ENCODE measurements at places on chromosomes 7 and 10. TPM values are rescaled to one million over a fixed set of nuclear protein-coding genes. Genes with fewer than 3 reads are reported as not detected.
A peak's percentile ranks its signal among the peaks of the same experiment; 100 is the strongest.

The NPC1L1 gene
- not detected for total RNA-seq

GRCh38 chr10:75283078-75283670 is 47.4 kb upstream of the COMTD1 start:
- DNase-seq = no peak

DNA sequence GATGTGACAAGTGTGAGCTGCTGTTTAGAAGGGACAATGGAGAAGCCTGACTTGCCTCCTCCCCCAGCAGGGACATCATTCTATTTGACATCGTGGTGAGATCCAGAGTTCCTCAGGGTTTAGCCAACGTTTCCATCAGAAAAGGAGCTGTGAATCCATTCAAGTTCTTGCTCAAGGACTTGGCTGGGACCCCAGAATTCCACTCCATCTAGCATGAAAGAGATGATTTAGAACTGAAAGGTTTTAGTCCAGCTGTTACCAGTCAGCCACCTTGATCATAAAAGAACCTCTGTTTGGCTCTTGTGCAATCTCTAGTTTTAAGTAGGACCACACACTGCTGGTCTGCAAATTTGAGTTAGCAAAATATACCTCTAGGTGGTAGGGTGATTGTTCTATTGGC is 337.6 kb downstream of the FRMD4A start:
- DNase-seq = no peak

DNA sequence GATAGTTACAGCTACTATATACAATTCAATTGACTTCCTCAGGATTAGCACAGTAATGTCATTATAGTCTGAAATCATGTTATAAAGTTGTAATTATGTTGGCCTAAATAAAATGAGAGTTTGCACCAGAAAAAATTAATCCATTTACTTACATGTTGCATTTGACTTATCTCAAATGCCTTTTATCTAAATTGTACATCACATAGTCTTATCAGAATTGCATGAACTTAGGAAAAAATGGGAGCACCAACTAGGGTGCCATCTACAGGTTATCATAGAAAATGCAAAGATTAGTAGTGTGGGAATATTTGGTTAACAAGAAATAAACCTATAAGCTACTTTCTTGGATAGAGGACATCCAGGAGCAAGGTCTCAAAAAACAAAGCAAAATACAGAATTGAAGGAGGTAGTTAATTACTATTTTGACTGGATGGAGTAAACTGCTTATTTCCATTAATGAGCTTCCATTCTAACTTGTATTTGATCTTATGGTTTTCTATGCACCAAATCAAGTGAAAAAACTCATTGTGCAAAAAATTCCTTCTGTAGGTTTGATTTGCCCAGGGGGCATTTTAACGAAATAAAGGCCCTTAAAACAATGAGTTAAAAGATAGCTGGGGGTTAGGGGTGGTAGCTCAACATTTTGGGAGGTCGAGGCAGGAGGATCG is 60.0 kb upstream of the ORC5 start:
- DNase-seq = peak; percentile 59

GRCh38 chr10:11678074-11678793 is 63.9 kb upstream of the ECHDC3 start:
- DNase-seq = no peak

The TMEM60 gene
- total RNA-seq = 13.9 TPM

The SPDYE2 gene
- not detected for total RNA-seq

DNA sequence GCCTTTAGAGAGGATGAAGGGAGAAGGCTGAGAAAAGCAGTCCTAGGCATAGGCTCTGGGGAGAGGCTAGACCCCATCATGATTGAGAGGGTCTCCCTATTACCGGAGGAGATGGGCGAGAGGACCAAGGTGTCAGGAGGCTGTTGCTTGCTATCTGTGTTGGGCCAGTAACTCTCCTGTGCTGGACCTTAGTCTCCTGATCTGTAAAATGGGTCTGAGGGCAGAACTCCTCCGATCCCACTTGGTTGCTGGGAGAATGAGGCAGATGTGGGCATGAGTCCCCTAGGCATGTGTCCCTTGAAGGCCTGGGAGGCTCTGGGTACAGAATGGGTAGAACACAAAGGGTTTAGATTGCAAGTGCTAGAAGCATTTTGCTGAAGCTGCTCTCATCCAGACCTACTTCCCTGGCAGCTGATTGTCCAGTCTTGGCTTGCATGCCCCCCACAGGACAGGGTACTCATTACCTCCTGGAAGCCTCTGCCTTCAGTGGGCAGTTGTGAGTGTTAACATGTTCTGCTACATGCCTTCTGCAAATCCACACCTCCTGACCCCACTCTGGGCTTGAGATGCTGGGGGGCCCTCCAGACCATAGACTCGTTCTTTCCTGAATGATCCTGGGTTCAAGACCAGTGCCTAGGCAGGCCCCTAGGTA is 4.4 kb downstream of the ZMIZ1 start:
- DNase-seq = no peak

- no peak for DNase-seq
Measured at GRCh38 chr10:84938117-84938905, 609.9 kb downstream of the CCSER2 start.

The GJD4 gene
- total RNA-seq = not detected

DNA sequence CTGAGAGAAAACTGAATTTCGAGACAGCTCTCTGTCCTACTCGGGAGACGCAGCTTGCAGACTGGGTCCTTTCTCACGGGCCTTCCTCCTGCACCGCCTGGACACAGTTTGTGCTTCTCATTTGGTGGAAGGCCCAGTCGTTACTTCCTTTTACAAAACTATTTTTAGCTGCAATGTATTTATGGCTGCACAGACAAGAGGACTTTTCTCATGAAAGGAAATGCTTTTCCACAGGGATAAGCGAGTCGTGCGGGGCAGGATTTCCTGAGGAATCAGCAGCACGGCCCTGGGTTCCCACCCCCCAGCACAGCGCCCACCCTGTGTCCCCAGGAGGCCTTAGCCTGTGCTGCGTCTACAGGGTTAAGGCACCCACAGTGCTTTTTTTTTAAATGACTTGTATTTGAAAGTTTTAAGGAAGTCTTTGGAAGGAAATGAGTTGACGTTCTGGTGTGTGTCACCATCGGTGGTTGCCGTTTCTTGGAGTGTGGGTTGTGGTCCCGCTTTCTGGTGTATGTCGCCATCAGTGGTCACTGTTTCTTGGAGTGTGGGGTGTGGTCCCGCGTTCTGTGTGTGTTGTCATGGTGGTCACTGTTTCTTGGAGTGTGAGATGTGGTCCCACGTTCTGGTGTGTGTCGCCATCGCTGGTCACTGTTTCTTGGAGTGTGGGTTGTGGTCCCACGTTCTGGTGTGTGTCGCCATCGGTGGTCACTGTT is 50.9 kb downstream of the INPP5A start:
- peak; percentile 55 for DNase-seq

DNA sequence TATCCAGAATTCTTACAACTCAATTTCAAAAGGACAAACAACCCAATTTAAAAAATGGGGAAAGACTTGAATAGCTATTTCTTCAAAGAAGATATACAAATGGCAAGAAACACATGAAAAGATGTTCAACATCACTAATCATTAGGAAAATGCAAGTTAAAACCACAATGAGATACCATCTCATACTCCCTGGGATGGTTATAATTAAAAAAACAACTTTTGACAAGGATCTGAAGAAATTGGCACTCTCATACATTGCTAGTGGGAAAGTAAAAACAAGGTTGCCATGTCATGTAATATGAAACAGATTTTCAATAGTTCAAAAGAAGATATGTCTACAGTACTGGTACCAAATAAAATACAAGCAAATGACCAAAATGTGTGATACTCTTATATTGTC is 9.0 kb downstream of the OAT start:
- DNase-seq = no peak

The GPR26 gene
- not detected for total RNA-seq

DNA sequence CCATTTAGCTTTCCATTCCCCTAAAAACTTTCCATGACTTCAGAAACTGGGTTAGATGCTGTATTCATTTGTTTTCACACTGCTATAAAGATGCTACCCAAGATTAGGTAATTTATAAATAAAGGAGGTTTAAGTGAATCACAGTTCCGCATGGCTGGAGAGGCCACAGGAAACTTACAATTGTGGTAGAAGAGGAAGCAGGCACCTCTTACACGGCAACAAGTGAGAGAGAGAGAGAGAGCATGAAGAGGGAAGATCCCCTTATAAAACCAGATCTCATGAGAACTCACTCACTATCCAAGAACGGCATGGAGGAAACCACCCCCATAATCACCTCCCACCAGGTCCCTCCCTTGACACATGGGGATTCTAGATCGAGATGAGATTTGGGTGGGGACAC is 336.8 kb downstream of the TFEC start:
- no peak for DNase-seq

GRCh38 chr7:137546671-137547070 is 203.1 kb upstream of the PTN start:
- DNase-seq = no peak

DNA sequence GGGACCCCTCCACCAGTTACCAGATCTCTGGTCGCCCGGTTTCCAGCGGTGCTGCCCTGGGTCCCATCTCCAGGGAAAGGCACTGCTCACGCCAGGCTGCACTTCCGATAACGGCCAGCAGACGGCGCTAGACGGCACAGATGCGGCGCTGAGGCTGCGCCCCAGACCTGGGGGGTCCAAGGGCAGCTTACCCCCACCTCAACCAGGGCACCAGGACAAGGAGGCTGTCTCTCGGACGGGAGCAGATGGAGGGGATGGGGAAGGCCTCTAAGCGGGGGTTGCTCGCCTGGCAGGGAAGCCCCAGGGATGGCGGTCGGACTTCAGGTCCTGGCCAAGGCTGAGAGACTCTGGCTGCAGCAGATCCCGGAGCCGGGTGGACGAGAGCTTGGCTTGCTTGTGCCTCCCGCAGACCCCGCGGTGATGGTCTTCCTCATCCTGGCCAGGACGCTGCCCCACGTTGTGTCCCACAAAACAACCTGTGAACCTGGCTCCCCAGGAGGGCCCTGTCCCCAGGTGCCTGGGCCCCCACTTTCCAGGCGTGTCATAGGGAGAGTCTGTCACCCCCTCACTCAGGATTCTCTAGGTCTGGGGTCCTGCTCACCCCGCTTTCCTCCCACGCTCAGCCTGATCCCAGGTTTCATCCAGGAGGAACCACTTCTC is 23.9 kb upstream of the ZNF716 start:
- no peak for DNase-seq

GRCh38 chr7:40008223-40008815 is 58.3 kb downstream of the CDK13 start:
- no peak for DNase-seq

The BLNK gene
- total RNA-seq = not detected

The PLXNA4 gene
- total RNA-seq = under 0.01 TPM

- no peak for DNase-seq
Measured at GRCh38 chr10:119457966-119458766, 84.4 kb downstream of the RGS10 start.

DNA sequence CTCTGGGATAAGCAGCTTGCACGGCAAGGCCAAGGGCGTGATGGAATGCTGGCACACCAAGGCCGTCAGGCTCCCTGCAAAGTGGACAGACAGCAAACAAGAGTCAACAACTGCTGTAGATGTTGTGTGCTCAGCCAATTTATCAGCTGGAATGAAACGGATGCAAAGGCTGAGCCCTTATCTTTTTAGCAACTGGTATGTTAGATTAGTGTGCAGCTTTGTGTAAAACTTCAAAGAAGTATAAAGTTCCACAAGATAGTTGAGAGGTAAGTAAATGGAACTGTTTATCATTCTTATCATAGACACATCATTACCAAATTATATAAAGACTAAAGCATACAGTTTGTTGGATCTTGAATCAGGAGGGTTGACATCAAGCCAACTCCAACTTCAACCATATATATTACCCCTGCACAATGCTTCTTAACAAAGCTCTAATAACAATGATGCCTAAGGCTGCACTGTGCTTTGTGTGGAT is 289.0 kb downstream of the TNS3 start:
- no peak for DNase-seq

DNA sequence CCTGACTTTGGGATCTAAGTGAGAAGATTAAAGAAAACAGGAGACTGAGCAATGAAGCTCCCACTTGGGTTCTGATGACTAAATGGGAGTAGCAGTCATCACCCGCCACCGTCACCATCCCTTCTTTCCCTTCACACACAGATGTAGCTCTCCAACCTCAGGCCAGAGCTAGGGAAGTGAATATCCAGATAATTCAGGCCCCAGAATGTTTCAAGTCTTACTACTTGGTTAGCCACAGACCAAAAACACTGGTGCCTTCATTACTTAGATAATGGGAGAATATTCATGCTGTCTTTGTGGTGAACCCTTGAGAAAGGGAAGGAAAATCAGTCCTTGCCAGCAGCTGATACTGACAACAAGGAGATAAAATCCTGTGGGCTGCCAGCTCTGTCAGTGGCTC is 100.7 kb downstream of the OSBPL3 start:
- no peak for DNase-seq

GRCh38 chr10:1199345-1199673 is 143.1 kb downstream of the WDR37 start:
- DNase-seq = no peak

GRCh38 chr10:58967551-58968388 is 208.7 kb upstream of the PHYHIPL start:
- DNase-seq = peak; percentile 70

DNA sequence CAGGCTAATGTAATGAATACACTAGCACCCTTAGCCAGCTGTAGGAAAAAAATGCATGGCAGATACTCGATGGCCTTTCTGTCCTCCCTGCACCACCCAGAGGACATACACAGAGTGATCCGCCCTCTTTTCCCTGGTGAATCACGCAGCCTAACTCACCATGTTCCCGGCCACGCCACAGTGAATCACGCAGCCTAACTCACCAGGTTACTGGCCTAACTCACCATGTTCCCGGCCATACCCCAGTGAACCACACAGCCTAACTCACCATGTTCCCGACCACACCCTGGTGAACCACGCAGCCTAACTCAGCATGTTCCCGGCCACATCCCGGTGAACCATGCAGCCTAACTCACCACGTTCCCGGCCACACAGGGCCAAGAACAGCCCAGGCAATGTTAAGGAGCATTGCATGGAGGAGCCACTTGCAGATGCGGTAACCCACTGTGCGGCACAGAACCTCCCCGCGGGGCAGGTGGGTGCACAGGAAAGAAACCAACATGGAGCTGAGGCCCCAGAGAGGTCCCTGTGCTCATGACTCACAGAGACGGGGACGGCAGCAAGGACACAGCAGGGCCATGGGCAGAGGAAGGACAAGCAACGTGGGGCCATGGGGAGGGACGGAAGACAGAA is 508.5 kb downstream of the DNAJB6 start:
- no peak for DNase-seq

DNA sequence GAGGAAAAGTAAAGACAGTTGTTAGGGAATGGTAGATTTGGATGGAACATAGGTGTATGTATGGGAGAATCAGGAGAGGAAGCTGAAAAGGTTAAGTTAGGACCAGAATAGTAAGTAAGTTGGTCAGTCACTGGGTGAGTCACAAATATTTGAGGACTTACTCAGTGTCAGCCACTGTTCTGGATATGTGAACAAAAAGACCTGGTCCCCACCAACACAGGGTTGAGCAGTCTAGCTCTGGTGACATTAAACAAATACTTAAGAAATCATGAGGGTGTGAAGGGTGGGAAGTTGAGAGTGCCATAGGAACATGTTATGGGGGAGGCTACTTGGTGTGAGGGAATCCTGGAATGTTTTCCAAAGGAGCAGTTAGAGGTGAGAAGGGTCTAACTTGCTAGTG is 246.9 kb downstream of the PTEN start:
- DNase-seq = no peak

- no peak for DNase-seq
Measured at GRCh38 chr10:21047096-21047495, 150.0 kb upstream of the NEBL start.

The PURB gene
- total RNA-seq = 13.1 TPM

GRCh38 chr10:43649185-43649523 is 473 bp upstream of the ZNF32 start:
- DNase-seq = no peak

The GDF10 gene
- total RNA-seq = not detected

GRCh38 chr10:86700851-86701617 is 32.7 kb downstream of the LDB3 start:
- no peak for DNase-seq

GRCh38 chr7:3981281-3981680 is 680.2 kb downstream of the SDK1 start:
- DNase-seq = no peak

All from G401 (cell line).